ENCODE measurements at places on chromosomes 5 and 9.

GRCh38 chr5:144451187-144451973 is 280.7 kb downstream of the KCTD16 start:
- no peak for DNase-seq

GRCh38 chr5:1503241-1504068 is 20.3 kb downstream of the LPCAT1 start:
- DNase-seq, result peak; percentile 20

GRCh38 chr5:131264451-131265099 is 722 bp downstream of the CDC42SE2 start:
- peak; percentile 59 for DNase-seq

DNA sequence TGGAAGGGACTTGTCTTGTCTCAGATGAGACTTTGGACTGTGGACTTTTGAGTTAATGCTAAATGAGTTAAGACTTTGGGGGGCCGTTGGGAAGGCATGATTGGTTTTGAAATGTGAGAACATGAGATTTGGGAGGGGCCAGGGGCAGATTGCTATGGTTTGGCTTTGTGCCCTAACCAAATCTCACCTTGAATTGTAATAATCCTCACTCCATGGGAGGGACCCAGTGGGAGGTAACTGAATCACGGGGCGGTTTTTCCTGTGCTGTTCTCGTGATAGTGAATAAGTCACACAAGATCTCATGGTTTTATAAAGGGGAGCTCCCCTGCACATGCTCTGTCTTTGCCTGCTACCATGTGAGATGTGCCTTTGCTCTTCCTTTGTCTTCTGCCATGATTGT is 72.1 kb downstream of the RAI14 start:
- DNase-seq, result no peak

DNA sequence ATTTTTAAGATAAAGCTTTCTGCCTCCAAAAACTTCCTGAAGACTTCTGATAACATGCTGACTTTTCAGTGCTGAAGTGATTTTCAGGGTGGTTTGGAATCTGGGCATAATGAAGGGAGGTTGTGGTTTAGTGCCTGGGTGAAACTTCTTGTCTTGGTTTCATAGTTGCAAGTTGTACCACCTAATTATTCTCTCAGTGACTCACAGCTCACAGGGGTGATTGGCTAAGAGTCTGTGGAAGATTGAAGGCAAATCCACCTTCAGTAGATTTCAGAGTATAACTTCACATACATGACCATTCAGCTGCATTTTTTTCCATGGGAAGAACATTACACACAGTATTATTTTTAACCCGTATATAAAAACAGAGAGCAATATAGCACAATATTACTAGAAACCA is 199.9 kb downstream of the PTTG1 start:
- no peak for DNase-seq

DNA sequence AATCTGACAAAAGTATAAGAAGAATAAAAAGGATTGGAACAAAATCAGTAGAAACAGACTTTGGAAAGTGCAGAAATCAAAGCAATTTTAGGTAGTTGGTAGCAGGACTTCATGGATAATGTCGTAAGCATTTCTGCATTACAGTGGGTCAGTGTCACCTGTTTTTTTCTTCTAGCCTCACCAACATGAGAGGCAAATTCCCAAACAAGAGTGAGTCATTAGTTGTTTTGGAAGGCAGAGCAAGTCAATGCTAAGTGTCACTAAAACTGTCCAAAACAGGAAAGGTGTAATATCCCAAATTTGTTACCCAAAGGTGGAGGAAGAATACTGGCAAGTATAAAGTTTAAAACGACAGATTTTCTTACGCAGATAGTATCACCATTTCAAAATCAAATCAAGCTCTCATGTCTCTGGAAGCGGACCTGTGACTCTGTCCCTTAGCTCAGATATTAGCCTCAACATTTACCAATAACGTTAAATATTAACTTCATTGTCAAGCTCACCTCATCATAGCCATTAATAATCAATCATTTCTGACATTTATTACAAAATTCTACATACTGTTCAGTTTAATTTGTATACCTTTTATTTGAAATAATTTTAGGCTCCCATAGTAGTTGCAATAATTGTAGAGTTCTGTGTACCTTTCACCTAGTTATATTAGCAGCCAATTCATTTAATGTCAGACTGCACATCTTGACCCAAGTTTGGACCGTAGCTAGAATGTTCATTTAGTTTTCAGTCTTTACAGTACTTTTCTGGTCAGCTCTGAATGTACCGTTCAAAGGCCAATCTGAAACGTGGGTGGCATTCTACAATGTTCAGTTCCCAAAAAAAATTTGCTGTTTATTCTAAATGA is 901.2 kb upstream of the COX7C start:
- DNase-seq, result no peak

- no peak for DNase-seq
These were observed 80.3 kb downstream of the HSD17B4 start for GRCh38 chr5:119532637-119533036.

DNA sequence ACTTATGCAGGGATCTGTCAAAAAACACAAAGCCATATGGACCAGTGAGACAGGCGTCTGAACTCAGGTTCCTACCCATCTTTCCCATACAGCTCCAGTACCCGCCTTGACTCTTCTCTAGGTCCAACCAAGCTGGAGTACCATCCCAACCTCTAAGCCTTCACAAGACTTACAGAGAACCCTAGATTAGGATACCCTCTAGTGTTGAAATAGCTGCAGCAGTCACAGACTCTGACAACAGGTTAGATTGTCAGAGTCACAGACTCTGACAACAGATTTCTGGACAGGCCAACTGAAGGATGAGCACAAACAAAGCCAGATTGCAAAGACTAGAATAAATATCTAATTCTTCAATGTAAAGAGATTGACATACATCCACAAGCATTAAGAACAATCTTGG is 266.1 kb downstream of the GRIA1 start:
- DNase-seq, result peak; percentile 9

All from GM23248 (cell line).